Omental fat pad (tissue), 4 donors: ENCODE measurements at places on chromosomes 16 and 17.

DNA sequence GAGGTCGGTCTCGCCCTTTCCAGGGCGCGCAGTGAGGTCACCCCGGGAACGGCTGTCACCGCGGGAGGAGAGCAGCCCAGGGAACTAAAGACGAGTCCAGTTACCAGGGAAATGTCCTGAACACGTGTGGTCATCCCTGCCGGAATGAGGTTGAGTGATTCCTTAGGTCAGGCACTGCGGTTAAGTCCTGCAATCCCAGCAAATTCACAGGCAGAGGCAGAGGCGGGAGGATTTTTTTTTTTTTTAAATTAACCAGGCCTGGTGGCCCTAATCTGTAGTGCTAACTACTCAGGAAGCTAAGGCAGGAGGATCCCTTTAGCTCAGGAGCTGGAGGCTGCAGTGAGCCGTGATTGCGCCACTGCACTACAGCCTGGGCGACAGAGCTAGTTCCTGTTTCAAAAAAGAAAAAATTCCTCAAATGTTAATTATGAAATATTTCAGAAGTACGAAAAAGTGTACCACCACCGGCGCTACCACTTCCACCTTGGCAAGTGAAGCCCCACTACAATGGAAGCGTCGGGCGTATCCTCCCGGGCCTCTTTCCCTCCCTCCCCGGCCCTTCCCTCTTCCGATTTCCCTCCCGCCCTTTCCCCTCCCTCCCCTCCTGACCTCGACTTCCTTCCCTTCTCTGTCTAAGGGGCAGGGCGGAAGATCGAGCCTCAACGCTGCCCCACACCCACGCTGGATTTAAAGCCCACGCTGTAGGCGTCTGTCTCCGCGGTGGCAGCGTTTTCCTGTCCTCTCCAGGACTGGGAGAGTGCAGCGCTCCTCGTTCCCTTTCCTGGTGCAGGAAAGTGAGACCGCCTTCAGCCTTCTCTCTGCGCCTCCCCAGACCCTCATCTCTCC is 27.3 kb downstream of the SLFN11 start:
- peak; percentile 34 for DNase-seq

GRCh38 chr16:85750146-85750826 is 610 bp downstream of the C16orf74 start:
- DNase-seq, result no peak

DNA sequence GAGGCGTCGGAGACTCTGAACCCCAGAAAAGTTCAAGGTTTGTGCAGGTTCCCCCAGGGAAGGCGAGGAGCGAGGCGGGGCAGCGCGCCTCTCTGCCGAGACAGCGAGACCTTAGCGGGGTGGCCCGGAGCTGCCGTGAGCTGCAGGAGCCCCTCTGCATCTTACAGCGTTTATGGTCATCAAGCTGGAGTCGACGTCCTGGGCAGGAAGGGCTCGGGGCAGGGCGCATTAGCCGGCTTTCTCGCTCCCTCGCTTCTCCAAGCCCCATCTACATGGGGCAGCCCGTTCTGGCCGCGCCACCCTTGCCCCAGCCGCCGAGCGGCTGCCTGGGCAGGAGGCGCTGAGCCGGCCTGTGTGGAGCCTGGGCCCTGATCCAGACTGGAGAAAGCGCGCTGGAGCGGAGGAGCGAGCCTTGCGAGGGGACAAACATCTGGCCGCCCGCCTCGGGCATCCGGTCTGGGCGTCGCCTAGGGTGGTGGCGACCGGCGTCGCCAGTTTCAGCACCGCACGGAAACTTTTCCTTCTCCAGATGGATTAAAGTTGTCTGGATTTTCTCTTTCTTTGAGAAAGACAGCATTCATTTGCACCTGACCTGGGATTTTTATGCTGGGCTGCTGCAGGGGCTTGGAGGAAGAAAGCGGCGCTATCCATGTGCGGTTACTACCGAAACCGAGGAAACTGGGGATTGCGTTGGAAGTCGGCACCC is 750 bp downstream of the TMEM132E start:
- DNase-seq, result no peak

DNA sequence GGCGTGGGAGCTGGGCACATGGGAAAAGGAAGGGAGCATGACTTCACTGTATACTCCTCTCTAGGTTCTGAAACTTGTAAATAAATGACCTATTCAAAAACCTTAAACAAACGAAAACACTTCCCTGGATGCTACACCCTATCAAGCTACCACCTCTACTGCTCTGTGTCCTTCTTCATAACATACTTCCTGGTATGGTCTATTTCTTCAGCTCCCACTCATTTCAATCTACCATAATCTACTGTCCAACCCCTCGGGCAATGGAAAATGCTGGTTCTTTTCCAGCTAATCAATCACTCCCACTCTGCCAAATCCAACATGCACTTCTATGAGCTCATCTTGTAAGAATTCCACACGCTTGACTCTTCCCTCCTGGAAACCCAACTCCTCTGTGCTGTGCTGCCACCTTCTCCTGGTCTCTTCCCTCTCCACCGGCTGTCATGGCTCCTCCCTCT is 42.4 kb downstream of the AMFR start:
- DNase-seq, result no peak

GRCh38 chr17:49986396-49987289 is 8.4 kb downstream of the DLX3 start:
- DNase-seq, result no peak

DNA sequence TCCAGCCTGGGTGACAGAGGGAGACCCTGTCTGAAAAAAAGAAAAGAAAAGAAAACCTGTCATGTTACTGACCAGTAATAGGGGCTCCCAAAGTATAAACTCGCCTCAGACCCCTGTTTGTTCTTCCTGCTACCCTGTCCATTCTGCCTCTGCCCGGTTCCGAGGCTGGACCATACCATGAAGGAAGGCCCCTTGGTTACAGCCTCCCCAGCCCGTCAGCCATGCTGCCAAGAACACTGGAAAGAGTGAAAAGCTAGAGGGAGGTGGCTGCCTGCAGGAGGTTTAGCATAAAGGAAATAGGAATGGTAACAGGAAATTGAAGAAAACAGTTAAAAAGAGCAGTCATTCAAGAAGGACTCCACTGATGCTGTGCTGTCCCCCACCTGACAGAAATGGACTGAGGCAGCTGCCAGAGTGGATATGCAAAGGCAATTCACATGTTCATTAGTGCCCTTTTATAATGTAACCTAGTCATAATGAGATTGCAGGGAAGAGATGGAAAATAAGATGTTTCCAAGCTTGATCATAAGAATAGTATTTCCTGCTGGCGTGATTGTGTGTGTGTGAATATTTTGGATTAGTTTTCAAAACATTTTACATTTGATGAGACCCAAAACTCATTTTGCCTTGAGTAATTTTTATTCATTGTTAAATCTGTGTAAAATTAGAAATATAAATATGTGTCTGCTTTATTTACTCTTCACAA is 102.6 kb downstream of the GOSR1 start:
- DNase-seq, result no peak

- no peak for DNase-seq
These were observed 63.3 kb downstream of the PECAM1 start for GRCh38 chr17:64327201-64327930.

DNA sequence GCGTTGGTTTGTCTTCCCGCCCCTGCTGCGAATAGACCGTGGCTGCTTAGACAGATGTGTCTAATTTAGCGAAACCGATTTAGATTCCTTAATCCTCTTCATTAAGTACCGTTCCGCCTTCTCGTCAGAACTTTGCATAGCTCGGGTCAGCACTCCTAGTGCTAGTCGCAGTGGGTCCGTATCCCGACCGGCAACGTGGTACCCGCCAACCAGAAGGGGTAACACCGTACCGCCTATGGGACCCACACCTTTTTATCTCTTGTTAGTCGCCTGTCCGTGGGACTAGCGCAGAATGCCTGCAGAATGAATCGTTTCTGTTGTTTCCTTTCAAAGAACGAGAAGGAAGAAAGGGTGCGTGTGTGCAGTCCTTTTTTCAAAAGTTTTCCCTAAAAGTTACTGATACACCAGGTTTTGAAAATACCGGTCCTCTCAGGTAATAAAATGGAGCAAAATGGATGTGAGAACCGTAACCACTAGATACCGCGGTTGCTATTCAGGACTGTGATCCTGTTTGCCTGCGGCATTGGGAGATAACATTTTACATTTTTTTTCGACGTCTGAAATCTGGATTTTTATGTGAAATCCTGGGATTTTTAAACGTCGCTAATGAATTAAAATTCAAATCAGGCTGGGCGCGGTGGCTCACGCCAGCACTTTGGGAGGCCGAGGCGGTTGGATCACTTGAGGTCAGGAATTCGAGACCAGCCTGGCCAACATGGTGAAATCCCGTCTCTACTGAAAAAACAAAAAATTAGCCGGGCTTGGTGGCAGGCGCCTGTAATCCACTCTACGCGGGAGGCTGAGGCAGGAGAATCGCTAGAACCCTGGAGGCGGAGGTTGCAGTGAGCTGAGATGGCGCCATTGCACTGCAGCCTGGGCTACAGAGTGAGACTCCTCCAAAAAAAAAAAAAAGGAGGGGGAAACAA is 998 bp upstream of the SRSF1 start:
- DNase-seq, result no peak

DNA sequence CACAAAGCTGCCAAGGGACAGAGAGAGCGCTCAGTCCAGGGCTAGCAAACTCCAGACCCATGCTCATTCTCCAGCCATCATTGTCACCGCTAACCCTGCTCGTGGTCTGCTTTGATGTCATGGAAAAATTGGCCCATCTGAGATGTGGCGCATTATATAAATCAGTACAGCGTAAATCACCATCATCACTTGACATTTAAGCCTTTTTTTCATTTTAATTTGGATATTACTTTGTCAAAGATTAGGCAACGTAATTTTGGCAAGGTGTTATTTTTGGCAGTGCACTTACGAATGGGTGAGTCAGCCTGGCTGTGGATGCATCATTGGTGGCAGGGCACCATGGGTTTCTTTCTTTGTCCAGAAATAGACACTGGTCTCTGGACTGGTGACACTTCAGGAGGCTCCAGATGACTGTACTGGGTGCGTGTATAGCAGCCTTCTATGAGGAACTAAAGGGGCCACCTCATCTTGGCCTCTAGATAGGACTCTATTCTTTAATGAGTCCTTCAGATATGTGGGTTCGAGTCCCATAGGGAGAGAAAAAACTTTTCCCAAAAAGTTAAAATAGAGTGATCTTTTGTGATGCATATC is 166.3 kb downstream of the MSI2 start:
- no peak for DNase-seq

GRCh38 chr16:78462288-78463208 is 363.1 kb downstream of the WWOX start:
- DNase-seq, result no peak
